ENCODE measurements at places on chromosomes 5 and 9.

- no peak for DNase-seq
Measured at GRCh38 chr9:131393622-131394463, at the start of gene PRRC2B. Gene PRRC2B, plus strand, starts transcription at chr9:131394086. Its CDS starts 36,059 bp downstream, at chr9:131430145.

- DNase-seq, result no peak
Measured at GRCh38 chr5:139387611-139388197, 2.0 kb downstream of the MZB1 start.

DNA sequence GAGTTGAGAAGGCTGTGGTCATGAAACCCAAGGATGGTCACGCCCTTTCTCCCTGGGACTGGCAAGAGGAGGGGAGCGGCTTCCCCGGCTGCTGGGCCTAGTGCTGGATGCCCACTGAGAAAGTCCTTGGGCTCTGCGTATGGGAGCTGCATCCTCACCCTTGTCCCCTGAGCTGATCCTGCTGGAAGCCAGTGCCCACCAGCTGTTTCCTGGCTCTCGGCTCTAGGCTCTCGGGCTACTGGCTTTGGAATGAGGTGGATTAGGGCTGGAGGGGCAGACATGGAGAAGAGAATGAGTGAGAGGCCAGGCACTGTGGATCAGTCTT, 149.3 kb upstream of the PPP1R26 start:
- DNase-seq, result no peak

DNA sequence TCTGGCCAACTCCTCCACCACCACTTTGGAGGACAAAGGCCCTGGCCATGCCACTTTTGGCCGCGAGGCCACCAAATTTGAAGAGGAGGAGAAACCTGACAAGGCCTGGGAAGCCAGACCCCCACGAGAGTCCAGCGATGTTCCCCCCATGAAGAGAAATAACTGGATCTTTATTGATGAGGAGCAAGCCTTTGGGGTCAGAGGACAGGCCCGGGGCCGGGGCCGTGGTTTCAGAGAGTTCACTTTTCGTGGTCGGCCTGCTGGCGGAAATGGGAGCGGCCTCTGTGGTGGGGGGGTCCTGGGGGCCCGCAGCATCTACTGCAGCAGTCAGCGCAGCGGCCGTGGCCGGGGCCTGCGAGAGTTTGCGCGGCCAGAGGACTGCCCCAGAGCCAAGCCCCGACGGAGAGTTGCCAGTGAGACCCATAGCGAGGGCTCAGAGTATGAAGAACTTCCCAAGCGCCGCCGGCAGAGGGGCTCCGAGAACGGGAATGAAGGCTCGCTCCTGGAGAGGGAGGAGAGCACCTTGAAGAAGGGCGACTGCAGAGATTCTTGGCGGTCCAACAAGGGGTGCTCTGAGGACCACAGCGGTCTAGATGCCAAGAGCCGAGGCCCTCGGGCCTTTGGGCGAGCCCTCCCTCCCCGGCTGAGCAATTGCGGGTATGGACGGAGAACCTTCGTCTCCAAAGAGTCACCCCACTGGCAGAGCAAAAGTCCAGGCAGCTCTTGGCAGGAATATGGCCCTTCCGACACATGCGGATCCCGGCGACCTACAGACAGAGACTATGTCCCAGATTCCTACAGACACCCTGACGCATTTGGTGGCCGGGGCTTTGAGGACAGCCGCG, 27.4 kb upstream of the POMT1 start:
- DNase-seq, result no peak

- no peak for DNase-seq
Measured at GRCh38 chr5:176628406-176629228, 1.7 kb downstream of the SNCB start.

DNA sequence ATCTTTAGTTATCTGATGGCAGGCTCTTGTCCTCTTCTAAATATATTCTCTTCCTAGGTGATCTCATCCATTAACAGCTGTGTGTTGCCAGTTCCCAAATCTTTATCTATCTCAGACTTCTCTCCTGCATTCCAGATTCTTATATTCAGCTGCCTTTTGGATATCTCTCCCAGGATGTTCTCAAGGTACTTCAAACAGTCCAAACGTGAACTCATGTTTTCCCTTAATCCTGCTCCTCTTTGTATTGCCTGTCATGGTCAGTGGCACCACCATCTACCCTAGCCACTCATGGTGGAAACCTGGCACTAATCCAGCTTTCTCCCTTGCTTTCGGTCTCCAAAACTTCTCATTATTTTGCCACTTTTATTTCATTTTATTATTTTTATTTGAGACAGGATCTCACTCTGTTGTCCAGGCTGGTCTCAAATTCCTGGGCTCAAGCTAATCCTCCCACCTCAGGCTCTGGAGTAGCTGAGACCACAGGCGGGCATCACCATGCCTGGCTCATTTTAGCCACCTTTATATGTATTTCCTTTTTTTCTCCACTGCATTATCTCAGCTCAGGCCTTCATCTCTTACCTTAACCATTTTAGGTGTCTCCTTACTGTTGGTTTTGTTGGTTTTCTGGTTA, 3.8 kb downstream of the ZFYVE16 start:
- no peak for DNase-seq
